Esophagus (tissue), 2 donors: ENCODE measurements at places on chromosomes 12 and 14. TPM values are rescaled to one million over a fixed set of nuclear protein-coding genes. Genes with fewer than 3 reads are reported as not detected.

The ANO4 gene
- polyA plus RNA-seq: 0.02 TPM

The EFCAB11 gene
- 6.3 TPM for polyA plus RNA-seq

The POTEG gene
- not detected for polyA plus RNA-seq

The ZBTB39 gene
- polyA plus RNA-seq: 1.2 TPM

The NR1H4 gene
- 0.08 TPM for polyA plus RNA-seq

The TAS2R19 gene
- polyA plus RNA-seq: 0.08 TPM

The CIROP gene
- not detected for polyA plus RNA-seq

The CELA1 gene
- not detected for polyA plus RNA-seq

The RBMS2 gene
- 6.7 TPM for polyA plus RNA-seq

The P2RX2 gene
- polyA plus RNA-seq: 1.4 TPM

The RPGRIP1 gene
- polyA plus RNA-seq: 0.11 TPM

The GUCY2C gene
- 0.05 TPM for polyA plus RNA-seq
